LHCN-M2 (cell line): ENCODE measurements at places on chromosomes 2 and 18.

GRCh38 chr2:224925810-224926100 is 116.5 kb downstream of the DOCK10 start:
- DNase-seq, result peak; percentile 63

DNA sequence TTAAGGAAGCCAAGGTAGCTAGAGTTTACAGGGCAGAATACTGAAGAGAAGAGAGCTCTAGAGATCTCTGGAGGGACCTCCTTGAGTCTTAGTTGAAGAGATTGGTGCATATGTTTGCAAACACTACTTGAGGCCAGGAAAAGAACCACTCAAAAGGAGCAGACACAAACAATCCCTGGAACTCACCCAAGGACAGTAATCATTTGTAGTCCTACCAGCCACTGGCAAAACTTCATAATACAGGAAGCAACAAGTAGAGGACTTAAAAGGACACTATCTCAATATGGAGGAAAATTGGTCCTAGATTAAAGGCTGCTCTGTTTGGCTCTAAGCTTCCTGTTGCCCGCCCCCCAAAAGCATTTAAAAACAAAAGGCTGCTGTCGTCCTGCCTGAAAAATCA is 46.9 kb upstream of the UBXN4 start:
- DNase-seq, result peak; percentile 5

- no peak for DNase-seq
Observed at GRCh38 chr2:109507217-109507616, 106.5 kb downstream of the SEPTIN10 start.

GRCh38 chr2:222837643-222838056 is 23.2 kb upstream of the ACSL3 start:
- DNase-seq, result peak; percentile 56

DNA sequence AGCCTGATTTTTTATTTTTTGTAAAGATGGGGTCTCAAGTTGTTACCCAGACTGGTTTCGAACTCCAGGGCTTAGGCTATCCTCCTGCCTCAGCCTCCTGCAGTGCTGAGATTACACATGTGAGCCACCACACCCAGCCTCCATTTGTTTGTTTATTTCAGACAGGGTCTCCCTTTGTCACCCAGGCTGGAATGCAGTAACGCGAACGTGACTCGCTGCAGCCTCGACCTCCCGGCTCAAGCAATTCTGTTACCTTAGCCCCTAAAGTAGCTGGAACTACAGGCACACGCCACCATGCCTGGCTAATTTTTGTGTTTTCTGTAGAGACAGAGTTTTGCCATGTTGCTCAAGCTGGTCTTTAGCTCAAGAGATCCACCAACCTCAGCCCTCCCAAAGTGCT is 27.2 kb downstream of the UBXN4 start:
- no peak for DNase-seq

DNA sequence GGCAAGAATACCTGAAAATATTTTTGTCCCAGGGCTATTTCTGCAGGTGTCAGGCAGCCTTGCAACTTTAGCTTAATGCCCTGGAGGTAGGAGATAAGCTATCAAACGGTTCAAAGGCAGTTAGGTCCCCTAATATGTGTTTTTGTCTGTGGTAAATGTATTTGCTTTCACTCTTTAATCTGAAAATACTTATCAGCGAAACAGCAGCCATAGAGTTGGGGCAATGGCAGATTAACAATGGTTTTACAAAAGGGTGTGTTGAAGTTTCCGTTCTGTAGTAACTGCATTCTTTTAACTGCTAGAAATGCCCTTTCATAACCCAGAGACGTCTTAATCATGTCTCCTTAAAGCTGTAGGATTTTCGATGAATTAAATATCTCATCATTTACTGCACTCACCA is 265.0 kb upstream of the TRIB2 start:
- DNase-seq, result no peak

DNA sequence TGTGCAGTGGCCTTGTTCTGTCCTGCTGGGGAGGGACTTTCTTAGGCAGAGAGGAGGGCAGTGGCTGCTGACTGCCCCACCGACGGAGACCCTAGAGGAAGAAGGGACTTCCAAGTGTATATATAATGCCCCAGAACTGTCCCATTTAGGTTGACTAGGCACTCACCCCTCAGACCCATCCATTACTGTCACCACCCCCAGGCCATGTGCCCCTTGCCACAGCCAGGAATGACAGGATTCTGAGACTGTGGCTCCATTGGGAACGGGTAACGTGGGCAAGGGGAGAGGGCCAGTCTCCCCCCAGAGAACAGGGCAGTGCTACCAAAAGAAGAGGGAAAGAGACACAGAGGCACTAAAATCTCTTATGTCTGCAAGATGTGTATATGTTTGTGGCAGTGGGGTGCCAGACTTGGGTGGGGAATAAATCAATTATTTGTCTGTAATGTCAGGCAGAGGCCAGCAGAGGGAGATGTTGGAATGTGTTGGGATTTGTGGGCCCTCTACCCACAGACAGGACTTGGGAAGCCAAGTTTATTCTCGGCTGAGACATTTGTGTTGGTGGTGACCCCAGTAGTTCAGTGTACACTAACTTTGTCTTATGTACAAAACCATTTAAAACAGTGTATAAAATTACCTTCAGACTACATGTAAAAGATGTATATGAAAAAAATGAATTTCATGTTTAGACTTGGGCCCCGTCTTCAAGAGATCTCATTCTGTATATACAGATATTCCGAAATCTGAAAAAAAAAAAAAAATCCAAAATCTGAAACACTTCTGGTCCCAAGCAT is 24.0 kb upstream of the TMEM37 start:
- DNase-seq, result peak; percentile 35

DNA sequence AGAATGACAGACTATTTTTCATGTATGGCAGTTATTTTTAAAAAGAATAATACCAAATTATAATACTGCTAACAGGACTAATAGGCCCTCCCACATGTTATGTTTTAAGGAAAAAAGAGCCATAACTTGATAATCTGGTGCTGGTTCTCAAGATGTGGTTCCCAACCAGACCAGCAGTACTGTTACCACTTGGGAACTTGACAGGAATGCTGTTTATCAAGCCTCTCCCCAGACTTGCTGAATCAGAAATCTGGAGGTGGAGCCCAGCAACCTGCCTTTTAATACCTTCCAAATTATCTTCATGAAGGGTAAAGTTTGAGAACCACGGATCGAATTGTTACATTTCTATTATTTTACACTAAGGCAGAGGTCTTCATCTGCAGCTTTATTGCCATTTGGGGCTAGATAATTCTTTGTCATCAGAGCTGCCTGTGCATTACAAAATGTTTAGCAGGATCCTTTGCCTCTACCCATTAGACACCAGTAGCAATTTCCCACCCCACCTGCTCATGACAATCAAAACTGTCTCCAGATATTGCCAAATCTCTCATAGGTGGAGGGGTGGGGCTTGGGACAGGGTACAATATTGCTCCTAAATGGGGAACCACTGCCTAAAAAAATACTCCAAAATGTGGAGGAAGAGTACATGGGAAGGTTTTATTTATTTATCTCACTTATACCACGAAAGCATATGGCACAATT is 629.6 kb downstream of the ARHGAP15 start:
- peak; percentile 47 for DNase-seq

- DNase-seq, result no peak
Observed at GRCh38 chr2:152046940-152047339, 51.9 kb downstream of the CACNB4 start.

DNA sequence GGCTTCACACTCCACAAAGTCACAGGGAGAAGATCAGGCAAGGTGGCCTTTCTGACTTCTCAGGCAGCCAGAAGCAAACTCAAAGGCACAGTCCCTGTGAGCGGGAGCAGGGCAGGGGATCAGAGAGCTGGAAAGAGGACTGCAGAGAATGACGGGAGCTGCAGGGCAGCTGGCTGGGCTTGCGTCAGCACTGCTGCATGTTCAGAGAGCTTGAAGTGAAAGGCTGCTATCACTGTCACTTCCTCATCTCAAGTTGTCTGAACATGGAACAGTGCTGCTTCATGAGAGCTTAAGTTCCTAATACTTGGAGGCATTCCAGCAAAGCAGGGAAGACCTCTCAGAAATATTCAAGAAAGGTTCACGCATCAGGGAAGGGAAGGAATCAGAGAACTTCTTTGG is 20.4 kb downstream of the TGFBRAP1 start:
- no peak for DNase-seq

- DNase-seq, result no peak
Observed at GRCh38 chr18:31512203-31512764, 14.3 kb downstream of the DSG2 start.

DNA sequence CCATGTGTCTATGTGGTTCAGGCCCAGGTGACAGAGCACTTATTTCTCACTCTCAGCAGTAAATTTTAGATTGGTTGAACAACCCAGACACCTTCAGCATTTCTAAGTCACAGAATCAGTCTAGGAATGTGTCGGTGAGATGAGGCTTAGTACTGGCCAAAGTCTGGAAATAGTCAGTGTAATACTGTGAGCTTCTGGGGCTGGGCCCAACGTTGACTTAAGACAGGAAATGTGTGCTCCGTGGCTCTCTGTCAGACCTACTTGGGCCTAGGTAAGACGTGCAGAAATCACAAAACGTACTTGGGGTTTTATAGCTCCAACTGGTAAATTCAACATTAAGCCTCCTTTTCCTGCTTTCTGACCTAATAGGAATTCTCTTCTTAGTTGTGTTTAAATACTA is 160.3 kb upstream of the COL3A1 start:
- DNase-seq, result no peak

- no peak for DNase-seq
Observed at GRCh38 chr2:36271266-36271665, 84.3 kb upstream of the CRIM1 start.

DNA sequence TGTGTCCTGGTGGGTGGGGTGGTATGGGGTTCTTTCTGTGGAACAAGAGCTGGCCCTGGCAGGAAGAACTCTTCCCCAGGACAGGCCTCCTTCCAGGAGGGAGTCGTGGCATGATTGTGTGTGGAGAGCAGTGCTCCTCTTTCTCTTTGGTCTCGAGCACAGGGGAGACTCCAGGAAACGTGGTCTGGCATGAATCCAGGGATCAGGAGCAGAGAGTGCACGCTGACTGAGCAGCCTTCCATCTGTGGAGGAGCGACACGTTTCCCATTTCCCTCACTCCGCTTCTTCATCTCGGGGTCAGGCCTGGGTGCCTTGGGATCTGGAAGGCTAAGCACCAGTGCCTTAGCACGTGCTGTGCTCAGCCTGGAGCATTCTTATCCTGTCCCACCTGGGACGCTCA is 132.0 kb upstream of the HDAC4 start:
- DNase-seq, result no peak

DNA sequence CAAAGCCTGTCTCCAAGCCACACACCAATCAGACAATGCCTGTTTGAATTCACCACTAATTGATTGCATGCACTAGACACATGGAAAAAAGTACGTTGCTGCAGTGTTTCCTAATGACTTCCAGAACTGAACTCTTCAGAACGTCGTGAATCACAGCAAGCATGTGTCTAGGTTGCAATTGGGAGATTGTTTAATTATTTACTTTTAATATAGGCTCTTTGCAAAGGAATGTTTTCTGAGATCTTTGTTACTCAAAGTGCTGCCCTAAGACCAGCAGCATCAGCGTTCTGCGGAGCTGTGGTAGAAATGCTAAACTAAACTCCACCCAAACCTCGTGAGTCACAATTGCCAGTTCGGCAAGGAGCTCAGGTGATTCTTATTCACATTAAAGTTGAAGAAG is 52.7 kb upstream of the CCDC68 start:
- no peak for DNase-seq

DNA sequence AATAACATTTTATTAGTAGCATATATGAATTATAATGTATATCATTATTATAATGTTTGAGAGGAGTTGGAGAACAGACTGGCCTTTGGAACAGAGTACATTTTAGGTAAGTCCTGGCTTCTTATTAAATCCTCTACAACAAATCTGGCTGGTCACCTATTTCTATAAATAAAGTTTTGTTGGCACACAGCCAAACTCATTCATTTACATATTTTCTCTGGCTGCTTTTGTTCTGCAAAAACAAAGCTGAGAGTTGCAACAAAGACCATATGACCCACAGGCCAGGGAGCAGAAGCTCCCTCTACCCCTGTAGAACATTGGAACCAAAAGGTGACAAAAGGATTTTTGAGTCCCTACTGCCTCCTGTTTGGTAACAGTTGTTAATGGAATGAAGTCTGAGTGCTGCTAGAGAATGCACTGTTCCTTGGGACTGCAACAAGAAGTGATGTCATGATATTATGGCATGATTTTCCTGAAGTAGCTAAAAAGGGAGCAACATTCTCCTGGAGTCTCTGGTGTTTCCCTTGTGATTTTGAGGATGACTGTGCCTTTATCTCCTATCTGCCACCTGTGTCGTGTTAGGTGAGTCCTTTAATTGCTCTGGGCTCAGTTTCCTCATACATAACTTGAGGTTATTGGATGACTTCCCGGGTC is 22.0 kb upstream of the SP9 start:
- no peak for DNase-seq

GRCh38 chr2:9844576-9844975 is 1.3 kb downstream of the TAF1B start:
- peak; percentile 47 for DNase-seq

- DNase-seq, result no peak
Observed at GRCh38 chr2:120488531-120488930, 142.6 kb downstream of the INHBB start.

GRCh38 chr18:78622907-78623541 is 356.6 kb upstream of the SALL3 start:
- no peak for DNase-seq

DNA sequence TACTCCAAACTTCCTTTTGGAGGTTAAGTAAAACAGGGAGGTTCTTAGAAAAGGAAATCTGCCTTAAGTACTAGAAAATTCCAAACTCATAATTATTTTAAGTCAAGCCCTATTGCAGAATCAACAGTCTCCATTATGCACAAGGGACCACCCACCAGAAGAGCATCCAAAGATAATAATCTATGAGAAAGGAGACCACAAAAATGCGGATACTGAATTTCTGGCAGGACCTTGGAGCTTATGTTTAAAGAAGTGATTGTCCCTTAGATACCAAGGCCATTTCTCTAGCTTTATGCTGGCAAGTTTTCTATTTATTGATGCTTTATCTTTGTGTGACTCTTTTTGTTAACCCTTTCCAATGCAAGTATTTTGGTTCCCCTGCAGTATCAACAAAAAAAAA is 404.0 kb upstream of the MMADHC start:
- no peak for DNase-seq

GRCh38 chr2:96163415-96163767 is 18.2 kb upstream of the DUSP2 start:
- no peak for DNase-seq

DNA sequence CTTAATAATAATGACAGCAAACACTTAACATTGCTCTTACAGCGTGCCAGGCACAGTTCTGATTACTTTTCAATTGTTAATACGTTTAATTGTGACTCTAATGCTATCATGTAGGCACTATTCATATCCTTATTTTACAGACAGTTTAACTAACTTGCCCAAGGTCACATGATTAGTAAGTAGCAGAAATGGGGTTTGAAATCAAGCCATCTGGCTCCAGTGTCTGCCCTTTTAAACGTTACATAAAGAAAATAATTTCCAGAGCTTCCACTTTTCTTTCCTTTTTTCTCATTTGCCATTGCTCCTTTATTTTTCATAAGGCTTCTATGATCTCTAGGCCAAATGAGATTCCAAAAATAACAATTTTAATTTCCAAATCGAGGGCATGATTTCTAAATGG is 50.6 kb upstream of the IKZF2 start:
- no peak for DNase-seq

- DNase-seq, result peak; percentile 98
Observed at GRCh38 chr18:28412521-28412920, 235.6 kb upstream of the CDH2 start.

- DNase-seq, result no peak
Observed at GRCh38 chr2:98293030-98293429, 53.2 kb upstream of the CNGA3 start.
